Stimulated activated CD4-positive, alpha-beta T cell treated with anti-CD3 and anti-CD28 coated beads, TNF-alpha, amount 100 ng/mL, for 4 hours (primary cell): ENCODE measurements at places on chromosomes 5 and 9.

DNA sequence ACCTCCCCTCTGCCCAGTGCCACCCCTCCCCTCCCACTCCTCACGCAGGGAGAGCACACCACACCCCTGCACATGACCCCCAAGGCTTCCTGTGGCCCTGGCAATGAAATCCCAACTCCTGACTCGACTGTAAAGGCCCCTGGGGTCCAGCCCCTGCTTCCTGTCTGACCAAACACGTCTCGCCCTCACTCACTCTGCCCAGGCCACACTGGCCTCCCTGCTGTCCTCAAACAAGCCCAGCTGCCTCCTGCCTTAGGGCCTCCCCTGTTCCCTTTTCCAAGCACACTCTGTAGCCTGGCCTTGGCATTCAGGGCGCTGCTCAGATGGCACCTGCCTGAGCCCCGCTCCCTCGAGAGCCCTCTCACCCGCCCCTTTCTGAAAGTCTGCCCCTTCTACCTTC, 42.4 kb downstream of the HK3 start:
- DNase-seq = no peak

- no peak for DNase-seq
Observed at GRCh38 chr5:98108497-98108896, 665.0 kb upstream of the RGMB start.

- DNase-seq = no peak
Observed at GRCh38 chr5:59055745-59056448, 473.0 kb downstream of the RAB3C start.

DNA sequence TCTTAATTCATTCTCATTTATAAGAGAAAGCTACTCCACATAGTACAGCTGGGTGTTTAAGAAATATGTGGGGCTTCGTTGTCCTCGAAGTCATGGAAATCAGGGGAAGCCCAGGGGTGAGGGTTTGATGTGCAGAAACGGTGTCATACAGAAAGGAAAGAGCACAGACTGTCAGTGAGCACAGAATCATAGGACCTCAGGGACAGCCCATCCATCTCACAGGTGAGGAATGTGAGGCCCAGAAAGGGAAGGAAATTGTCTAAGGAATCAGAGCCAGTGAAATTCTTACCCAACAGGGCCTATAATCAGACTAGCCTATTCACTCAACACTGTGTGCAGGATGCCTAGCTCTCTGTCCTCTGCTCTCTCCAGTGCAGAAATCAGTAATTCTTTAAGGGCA, 535.6 kb downstream of the SPOCK1 start:
- DNase-seq = no peak

- DNase-seq = peak; percentile 26
Observed at GRCh38 chr9:89593727-89594427, 10.9 kb upstream of the GADD45G start.

DNA sequence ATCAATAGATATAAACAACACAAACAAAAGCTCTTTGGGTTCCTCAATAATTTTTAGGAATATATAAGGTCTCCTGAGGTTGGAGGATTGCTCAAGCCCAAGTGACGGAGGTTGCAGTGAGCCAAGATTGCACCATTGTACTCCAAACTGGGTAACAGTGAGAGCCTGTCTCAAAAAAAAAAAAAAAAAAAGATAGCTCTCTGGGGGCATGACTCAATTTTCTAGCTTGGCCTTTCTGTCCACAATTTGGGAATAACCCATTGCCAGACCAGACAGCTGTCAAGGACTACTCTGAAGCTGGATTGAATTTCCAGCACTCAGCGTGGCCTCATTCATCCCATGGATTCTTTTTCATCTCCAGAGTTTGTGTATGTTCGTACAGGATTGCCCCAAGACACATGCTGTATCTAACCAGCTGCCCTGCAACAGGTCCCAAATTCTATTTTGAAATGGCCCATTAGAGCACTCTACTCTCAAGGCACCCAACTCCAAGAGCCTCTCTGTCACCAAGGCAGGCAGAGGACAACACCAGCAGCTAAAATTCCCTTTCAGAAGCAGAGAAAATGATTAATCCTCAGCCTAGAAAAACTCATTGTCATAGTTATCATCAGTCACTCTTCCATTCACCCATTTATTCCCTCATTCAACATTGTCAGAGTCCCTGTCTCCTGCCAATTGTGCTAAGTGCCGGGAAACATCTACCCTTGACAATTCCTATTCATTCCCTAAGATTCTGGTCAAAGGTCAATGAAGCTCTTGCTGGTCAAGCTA, 8.7 kb downstream of the FAM193B start:
- DNase-seq = no peak

DNA sequence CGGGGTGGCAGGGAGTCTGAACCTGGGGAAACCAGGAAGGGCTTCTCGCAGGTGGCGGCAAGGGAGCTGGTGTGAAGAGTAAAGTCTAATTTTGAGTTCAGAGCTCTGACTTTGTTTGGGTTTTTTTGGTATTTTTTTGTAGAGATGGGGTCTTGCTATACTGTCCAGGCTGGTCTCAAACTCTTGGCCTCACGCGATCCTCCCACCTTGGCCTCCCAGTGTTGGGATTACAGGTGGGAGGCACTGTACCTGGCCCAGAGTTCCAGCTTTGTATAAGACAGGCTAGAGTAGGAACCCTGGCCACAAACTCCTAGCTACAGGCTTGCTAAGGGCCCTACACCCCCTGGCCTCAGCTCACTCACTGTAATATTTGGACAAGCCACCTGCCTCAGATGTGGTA, 105.1 kb upstream of the SARDH start:
- DNase-seq = no peak

DNA sequence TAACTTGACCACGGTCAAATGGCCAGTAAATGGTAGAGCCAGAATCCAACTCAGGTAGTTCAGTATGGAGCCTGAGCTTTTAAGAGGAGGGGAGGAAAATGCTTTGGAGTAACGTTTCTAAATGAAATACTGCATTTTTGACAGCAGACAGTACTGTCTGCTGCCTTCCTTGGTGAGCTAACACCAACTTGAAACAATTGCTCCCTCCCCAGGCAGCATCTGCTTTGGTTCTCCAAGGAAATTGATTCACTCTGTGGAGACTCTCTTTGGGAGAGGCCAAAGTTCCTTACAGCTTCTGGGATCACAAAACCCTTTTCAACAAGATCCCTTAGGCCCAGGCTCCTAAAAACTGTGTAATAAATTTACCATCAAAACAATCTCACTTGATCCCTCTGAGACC, 75.2 kb upstream of the SSBP2 start:
- DNase-seq = no peak

GRCh38 chr5:142845954-142846398, 75.8 kb downstream of the ARHGAP26 start:
- DNase-seq = no peak

DNA sequence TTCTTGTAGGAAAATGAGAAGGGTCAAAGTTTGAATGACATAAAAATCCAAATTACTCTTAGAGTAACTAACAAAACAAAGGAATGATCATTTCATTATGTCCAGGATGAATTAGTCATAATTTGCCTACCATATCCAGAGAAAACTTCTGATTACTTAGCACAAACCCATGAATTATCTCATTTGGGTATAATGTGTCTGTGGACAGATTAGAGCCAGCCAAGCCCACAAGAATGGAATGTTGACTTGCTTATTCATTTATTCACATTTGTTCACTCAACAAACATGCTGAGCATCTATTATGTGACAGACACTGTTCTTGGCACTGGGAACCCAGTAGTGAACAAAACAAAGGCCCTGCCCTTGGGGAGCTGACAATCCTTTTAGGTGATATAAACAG, 87.4 kb downstream of the APBA1 start:
- no peak for DNase-seq

DNA sequence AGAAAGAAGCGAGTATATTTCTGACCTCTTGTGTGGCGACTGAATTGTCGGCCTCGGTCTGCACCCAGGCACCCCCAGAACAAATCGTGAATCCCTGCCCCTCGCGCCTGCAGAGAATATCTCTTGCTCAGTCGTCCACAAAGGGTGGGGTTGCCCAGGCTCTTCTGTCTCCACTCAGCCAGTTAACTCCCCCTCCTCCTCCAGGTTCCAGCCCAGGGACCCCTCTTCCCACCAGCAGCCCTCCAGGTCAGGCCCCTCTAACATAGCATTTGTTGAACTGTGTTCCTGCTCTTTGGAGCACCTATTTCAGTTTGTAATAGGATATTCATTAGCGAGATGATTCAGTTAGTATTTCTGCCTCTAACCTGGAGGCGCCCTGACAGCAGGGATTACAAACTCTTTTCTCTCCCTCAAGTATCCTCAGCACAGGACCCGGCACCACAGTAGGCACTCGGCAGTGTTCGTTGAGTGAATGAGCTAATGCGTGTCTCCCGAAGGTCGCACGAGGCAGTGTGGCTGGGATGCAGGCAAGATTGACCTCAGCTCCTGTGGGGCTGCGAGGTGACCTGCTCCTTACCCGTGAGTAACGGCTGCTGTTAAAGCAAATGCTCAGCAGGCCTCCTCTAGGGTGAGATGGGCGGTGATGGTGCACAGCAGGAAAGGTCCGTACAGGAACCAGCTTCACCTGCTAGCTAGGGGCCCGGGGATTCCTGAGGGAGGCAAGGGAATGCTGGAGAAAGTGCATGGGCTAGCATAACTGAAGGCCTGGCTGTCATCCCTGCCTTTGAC, 25.8 kb downstream of the ZBTB34 start:
- DNase-seq = no peak

DNA sequence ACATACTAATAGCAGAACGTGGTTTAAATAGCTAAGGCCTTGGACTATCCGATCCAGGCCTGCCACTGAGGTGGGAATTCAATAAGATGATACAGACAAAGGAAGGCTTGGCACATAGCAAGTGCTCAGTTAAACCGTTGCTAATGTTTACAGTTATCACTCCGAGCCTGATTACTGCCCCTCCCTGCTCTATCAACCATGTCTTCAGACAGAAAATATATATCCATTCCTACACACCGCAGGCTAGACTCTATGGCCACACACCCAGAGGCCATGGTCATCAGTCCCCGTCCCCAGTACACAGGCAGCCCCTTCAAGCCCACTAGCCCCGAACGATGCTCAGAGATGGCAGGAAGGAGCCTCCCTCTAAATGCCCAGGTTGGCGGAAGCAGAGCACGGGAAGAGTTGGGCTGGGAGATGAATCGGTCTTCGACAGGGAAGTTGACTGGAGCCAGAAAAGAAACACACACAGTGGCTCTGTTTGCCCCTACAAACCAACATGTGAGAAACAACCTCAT, 49.7 kb upstream of the STXBP1 start:
- DNase-seq = no peak
